ENCODE measurements at places on chromosomes 3 and 15.

- no peak for DNase-seq
These were observed 230.9 kb upstream of the RORA start for GRCh38 chr15:61459785-61460707.

- DNase-seq, result peak; percentile 29
These were observed 5.7 kb downstream of the STIMATE start for GRCh38 chr3:52891615-52892081.

- DNase-seq, result no peak
These were observed 6.8 kb downstream of the CHSY1 start for GRCh38 chr15:101244889-101245668.

DNA sequence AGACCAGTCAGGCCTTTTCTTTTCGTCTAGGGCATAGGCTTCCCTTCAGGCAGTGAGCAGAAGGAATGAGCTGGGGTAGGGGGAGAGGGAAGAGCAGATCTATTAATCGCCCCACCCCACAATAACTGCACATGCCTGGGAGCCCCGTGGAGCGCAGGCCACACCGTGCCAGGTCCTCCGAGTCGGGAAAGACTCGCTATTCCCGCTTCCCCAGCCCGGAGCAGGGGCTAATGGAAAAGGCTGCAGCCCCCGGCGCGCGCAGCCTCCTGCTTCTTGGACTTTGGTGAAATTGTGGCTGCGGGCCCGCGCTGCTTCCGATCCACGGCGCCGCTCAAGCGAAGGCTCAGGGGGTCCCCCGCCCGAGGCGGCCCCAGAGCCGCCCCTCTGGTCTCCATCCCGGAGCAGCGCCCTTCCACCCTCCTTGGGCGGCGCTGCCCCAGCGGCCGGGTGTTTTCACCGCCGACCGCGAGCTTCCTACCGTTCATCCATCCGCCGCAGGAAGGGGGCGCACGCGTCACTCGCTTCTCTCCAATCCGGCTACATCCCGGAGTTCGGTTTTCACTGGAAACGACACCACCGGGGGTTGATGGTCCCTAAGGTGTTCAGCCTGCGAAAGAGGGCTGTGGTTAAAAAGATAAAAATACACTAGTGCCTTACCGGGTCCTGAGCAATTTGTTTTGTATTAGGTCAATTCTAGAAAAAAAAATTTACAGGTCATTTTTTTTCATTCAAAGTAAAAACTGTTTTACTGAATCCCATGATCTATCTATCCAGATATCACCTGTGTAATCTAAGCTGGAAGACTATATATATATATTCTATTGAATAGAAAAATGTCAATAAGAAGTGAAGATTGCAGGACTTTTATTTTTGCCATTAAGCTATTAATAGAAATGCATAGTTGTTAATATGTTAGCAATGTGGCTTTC, 4.4 kb upstream of the SYNM start:
- no peak for DNase-seq

GRCh38 chr3:63193647-63194046, 84.5 kb upstream of the SYNPR start:
- no peak for DNase-seq

GRCh38 chr15:97929456-97930229, 30.9 kb upstream of the ARRDC4 start:
- DNase-seq, result no peak

DNA sequence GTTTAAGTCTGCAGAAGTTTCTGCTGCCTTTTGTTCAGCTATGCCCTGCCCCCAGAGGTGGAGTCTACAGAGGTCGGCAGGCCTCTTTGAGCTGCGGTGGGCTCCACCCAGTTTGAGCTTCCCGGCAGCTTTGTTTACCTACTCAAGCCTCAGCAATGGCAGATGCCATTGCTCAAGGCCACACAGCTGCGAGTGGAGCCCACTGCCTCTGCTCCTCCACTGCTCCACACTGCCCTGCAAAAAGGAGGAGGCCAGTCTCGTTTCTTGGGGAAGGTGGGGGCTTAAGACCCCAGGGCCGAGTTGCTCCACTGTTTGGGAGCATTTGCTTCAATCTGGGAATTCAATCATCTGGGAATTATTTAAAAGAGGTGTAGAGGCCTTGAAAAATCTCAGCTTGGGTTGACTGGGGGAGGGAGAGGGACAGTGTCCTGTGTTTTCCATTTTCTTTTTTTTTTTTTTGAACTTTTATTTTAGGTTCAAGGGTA, 144.6 kb upstream of the MEF2A start:
- no peak for DNase-seq

DNA sequence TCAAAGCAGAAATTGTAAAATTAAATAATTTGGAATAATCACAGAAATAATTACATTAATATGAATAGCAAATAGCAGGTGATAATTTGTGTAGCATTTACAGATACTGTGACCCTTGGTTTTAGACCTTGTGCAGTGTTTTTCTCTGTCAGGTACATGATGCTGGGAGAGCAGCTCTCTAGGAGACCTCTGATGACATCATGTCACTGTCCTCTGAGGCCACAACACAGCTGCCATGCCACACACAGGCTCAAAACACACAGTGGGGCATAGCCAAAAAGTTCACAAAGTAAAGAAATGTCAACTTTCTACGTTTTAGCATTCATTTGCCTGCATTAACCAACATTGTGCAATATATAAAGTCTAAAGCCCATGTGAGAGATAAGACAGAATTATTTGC, 71.8 kb upstream of the ZBTB20 start:
- no peak for DNase-seq
